ENCODE measurements at places on chromosomes 11 and 22.

DNA sequence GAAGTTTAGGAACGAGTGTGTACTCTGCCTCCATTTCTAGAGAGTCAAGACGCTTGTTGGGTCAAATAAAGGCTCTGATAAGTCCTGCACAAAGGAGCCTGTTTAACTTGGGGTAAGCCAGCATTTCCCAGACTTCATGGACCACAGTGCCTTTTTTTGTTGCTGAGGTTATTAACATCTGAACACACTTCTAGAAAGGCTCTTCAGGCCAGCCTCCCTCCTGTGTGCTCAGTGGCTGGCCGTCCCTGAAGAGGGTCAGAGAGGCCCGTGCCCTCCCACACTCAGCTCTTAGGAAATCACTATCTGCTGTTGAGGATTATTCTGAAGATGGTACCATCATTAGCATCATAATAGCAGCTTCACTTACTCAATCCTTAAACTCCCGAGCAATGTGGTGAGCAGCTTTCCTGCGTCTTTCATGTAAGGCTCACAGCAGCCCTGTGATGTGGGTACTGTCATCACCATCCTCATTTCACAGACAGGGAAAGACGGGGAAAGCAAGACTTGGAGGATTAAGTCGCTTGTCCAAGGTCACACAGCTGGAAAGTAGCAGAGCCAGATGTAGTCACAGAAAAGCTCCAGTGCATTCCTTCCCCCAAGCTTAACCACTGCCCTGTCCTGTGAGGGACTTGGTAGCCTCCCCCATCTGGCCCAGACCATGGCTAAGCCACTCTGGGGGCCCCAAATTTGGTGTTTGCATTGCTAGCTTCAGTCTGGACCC, 71.3 kb downstream of the TSPAN18 start:
- no peak for DNase-seq

DNA sequence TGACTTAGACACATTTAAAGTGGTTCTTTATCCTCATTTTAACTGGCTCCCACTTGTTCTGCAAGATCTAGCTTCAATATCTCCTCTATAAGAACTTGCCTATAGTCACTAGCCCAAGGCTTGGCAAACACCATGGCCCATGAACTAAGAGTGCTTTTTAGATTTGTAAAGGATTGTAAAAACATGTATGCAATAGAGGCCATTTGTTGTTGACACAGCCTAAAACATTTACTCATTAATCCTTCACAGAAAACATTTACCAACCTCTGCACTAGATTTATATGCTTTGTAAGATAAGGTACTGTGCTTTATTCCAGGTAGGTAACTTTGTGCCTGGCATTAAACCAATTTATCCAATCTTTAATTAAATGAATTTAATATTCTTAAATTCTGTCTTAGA, 5.5 kb downstream of the HYLS1 start:
- DNase-seq: no peak

DNA sequence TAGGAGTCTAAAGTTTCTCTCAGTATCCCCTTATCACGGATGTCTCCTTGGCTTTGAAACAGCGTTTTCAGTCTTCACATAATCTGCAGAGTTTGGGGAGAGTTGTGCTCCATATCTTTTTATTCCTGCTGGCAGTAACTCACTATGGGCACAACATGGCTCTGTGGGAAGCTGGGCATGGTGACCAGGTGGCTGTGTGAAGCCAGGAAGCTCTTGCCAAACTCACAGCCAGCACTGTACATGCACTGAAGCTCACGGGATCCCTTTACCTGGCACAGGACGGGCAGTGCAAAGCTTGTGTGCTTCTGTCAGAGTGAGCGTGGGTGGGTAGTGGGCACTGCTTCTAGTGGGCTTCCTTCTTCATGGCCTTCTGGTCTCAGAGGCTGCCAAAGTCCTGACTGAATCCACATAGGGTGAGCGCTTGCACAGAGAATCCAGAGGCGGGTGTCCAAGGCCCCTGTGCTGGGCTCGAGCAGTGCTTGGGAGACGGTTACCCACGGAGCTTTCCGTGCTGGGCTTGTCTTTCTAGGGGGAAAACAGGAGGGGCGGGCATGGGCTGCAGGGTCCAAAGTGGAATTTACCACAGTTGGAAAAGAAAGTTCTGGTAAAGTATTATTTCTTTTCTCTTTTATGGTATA, 10.8 kb upstream of the KDM4E start:
- DNase-seq: no peak

- no peak for DNase-seq
These were observed 22.7 kb upstream of the PLEKHA7 start for GRCh38 chr11:17036666-17037658.

GRCh38 chr22:37701141-37701786, 4.4 kb downstream of the TRIOBP start:
- DNase-seq: no peak

Data from activated naive CD4-positive, alpha-beta T cell treated with anti-CD3 and anti-CD28 coated beads, Interleukin-2, amount 50 U/mL, for 72 hours (primary cell).